Activated naive CD8-positive, alpha-beta T cell treated with anti-CD3 and anti-CD28 coated beads, Interleukin-2, amount 50 U/mL, for 24 hours (primary cell): ENCODE measurements at places on chromosomes 5 and 9.

DNA sequence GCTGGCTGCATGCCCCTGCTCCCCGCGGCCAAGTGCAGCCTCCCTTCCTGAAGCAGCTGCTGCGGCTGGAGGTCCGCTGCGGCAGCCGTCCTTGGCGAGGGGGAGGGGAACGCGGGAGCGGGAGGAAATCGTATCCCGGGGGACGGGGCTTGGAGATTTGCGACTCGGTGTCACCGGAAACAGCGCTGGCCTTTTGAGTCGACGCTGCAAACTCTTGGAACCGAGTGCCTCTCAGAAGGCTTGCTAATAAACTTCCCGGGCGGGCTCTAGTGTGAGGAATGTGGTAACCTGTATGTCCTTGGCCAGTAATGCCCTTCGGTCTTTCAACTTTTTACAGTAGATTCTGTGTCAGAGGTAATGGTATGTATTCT, 82.7 kb downstream of the PTPDC1 start:
- H3K27me3 ChIP-seq = no peaks in the 10 kb centered on the region
- H3K27ac ChIP-seq = peak overlapping the region; percentile 84
- H3K4me1 ChIP-seq = peaks cover 56% of the 10 kb centered on the region
- DNase-seq = no peak
- H3K4me3 ChIP-seq = peak overlapping the region; percentile 91

DNA sequence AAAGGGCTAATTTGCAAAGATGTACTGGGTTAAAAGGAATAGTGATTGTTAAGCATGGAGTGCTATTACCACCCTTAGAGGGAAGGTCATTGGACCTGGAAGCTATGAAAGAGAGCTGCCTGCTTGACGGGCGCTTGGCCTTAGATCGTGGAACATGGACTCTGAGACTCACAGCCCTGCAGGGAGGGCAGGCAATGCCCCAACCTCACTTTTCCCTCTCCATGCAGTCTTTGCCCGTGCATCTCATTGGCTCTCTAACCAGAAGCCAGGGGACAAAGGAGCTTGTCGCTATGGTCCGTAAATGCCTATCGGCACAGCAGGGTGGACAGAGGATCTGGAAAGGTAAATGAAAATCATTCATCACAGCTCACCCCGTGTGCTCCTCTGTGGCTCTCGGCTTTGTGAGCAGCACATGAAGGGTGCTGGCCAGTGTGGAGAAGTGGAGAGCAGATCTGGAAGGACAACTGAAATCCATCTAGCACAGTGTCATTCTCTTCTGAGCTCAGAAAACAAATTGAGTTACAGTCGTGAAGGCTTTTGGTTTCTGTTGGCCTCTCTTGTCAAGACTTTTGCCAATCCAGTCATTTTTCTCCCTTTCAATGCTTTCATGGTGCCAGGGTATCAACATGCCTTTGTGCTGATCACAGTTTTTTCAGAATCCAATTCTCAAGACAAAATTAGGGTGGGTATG, 186.2 kb downstream of the SNX18 start:
- H3K27ac ChIP-seq = no peak overlapping the region
- H3K36me3 ChIP-seq = no peaks in the 10 kb centered on the region
- H3K4me3 ChIP-seq = no peak overlapping the region

- H3K27ac ChIP-seq = no peak overlapping the region
- H3K4me3 ChIP-seq = no peak overlapping the region
- H3K36me3 ChIP-seq = no peaks in the 10 kb centered on the region
- no peak for DNase-seq
Observed at GRCh38 chr5:53430618-53431252, 49.7 kb upstream of the FST start.

- H3K4me1 ChIP-seq = no peaks in the 10 kb centered on the region
- no peak for DNase-seq
- no peak overlapping the region for H3K4me3 ChIP-seq
Observed at GRCh38 chr5:34673463-34674125, 17.5 kb downstream of the RAI14 start.

- DNase-seq = no peak
- no peaks in the 10 kb centered on the region for H3K27me3 ChIP-seq
- H3K4me1 ChIP-seq = peaks cover 2% of the 10 kb centered on the region
- no peak overlapping the region for H3K27ac ChIP-seq
- no peak overlapping the region for H3K4me3 ChIP-seq
Observed at GRCh38 chr5:82265047-82265446, 13.1 kb downstream of the RPS23 start.
